Stimulated activated CD4-positive, alpha-beta T cell treated with anti-CD3 and anti-CD28 coated beads, Interleukin-4, amount 100 ng/mL, for 24 hours (primary cell): ENCODE measurements at places on chromosomes 6 and 20.

DNA sequence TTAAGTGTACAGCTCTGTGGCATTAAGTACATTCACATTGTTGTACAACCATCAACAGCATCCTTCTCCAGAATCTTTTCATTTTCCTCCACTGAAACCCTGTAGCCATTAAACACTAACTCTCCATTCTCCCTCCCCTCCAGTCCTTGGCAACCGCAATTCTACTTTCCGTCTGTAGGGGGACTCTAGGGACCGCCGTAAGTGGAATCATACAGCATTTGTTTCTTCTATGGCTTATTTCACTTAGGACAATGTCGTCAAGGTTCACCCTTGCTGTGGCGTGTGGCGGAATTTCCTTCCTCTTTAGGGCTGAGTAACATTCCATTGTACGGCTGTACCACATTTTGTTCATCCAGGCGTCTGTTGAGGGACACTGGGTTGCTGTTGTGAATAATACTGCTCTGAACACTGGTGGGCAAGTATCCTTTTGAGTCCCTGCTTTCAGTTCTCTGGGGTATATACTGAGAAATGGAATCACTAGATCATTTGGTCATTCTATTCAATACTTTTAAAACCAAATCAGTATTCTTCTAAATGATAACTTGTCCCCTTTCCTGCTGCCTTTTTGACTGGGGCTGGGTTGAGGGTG is 50.7 kb downstream of the PPP1R3G start:
- peak; percentile 43 for DNase-seq

DNA sequence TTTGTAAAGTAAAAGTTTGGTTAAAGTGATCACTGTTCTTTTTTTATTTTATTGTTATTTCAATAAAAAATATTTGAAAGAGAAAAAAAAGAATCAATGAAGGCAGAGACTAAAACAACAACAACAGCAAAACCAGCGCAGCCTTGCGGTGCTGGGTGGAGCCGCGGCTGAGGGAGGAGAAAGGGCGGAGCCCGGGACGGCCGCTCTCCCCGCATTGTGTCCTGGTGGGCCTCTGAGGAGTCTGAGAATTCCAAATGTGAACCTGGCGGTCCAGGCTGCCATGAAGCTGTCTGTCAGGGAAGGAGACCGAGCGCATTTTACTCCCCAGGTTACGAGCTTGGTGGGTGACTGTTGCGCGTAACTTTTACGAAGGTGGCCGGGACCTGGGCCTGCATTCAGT is 43.2 kb downstream of the TMEM242 start:
- no peak for DNase-seq

GRCh38 chr6:159594106-159594749 is 98.8 kb downstream of the SOD2 start:
- DNase-seq = no peak

DNA sequence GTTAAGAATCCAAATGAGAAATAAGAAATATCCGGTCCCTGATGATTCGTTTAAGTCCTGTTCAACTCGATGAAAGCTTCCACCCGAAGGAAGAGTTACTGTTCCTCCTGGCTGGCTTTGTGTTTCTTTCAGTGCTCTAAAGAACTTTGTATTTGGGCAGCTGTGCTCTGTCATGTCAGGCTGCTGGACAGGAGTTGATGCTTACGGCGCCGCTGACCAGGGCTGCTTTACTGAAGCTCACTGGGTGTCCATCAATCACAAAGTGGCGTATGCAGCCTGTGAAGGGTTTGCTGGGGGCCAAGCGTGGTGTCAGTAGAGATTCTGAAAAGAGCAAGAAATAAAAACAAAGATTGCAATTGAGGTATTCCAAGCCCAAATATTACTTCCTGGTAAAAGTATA is 21.9 kb downstream of the FAM229B start:
- DNase-seq = no peak

DNA sequence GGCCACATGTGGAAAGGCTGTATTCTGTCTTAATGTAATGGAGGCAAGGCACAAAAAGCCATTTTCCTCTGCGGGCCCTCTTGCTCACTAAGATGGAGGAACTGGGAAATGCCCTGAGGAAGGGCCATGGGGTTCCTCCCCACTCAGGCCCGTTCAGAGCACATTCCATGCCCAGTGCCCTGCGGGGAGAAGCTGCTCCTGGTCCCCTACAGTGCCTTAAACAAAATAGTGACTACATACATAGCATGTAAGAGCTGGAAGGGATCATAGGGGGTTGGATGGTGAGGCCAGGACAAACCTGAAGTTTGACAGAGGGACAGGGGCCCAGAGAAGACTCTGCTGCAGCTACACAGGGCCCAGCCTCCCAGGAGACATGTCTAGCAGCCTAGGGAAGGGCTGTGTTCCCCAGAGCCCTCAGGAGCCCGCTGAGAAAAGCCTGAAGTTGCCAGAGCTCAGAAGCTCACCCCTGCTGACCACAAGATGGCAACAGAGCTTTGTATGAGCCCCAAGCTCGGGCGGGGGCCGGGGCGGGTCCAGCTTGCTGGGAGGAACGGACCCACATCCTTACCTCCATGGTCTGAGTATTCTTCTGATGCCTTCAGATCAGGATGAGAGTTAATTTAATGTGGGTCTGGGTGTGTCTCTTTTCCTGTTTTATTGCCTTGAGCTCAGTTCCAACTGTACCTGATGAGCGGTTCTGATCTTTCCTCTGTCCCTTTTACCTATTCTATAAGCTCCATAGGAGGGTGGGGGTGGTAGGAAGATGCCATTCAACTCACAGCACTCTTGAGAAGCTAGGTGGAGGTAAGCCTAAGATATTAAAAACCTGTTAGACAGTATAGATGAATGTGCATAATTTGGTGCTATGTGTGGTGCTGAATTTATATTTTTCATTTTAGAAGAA is 242.9 kb downstream of the CDC5L start:
- DNase-seq = peak; percentile 45

DNA sequence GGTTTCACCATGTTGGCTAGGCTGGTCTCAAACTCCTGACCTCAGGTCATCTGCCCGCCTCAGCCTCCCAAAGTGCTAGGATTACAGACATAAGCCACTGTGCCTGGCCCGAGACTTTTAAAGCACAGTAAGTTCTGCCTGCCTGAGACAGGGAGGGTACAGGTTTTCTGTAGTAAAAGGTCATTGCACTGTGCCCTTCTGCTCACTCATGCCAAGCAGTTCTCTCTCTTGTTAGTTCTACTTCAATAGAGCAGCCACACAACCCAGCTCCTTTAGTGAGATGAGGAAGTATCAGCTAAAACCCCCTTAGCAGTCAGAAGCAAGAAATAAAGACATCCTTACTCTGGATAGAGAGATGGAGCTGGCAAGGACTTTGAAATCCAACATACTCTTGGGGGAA is 52.4 kb upstream of the ARMH2 start:
- no peak for DNase-seq

GRCh38 chr6:47654255-47654654 is 44.1 kb upstream of the ADGRF4 start:
- DNase-seq = no peak

GRCh38 chr6:10413262-10413849 is 1.5 kb downstream of the TFAP2A start:
- DNase-seq = no peak

DNA sequence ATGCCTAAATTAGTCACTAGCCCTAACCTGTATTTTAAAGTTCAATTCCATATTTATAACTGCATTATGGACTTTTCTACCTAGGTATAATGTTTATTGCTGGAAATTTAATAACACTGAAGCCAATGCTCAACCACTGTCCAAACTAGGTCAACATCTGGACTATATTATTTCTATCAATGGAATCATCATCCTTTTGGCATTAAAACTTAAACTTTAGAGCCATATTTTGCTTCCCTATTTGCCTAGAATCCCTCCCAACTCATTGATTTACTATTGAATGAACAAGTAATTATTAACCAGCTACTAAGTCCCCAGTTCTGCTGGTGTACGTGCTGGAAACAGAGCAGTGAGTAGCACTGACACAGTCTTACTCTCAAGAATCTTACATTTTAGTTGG is 291.7 kb upstream of the SPTLC3 start:
- no peak for DNase-seq

DNA sequence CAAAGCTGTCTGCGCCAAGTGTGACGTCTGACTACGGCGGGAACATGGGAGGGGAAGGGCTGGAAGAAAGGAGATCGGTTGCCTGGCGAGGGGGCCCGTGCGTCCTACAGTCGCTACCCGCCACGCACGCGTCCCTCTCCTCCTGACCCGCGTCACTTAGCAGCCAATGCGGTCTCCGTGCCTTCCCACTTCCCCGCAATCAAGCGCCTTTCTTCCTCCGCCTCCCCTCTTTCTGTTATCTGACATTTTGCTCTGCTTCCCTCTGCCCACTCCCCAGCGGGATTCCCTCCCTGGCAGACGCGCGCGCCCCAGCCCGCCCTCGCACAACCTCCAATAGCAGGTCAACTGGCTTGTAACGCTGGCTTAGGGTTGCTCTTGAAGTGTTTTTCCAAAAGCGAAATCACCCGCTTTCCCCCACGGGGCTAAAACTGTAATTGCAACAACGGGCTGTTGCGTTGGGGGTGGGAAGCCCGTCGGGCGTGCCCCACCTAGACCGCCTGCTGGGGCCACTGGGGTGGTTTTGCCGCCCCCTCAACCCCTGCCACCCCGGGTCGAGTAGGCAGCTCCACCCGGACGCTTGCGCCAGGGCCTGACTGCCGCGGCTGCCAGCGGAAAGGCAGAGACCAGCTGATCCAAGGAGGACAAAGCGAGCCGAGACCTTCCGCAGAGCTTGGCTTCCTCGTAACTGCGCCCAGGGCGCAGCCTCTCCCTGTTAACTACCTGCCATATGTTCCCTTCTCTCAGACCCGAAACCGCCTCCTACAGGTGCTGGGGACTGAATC is 6.2 kb upstream of the SOX4 start:
- DNase-seq = peak; percentile 9

DNA sequence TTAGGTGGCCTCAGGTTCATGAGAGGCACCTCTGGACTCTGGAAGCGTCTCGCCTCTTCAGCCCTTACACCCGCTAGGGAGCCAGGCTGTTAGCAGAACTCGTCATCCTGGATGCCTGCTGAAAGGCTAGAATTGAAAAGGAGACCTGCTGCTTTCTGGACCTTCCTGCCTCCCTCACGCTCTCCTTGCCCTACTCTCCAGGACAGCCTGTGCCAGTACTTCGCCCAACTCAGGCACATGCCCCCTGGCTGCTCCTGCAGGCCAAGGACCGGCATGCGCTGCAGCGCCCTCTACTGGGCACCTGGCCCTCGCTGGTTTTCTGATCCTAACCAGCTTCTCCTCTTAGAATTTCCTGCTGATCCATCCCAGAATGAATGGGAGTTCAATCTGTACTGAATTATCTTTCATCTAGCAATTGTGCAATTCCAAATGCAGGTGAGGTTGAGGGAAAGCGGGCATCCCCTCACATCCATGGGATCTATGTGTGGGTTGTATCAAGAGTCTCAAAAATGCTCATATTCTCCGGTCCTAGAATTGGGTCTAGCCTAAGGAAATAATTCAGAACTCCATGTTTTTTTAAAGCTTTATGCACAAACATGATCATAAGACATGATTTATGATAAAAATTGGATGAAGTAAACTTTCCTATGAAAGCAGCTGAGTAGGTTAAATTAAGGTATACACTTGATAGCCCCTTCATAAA is 78.0 kb downstream of the PTPN1 start:
- DNase-seq = peak; percentile 80

- no peak for DNase-seq
Measured at GRCh38 chr6:54891536-54891935, 45.0 kb downstream of the FAM83B start.

GRCh38 chr6:27149150-27149549 is 98.4 kb upstream of the PRSS16 start:
- no peak for DNase-seq

GRCh38 chr6:159033160-159034049 is 11.4 kb downstream of the TAGAP start:
- DNase-seq = no peak

GRCh38 chr6:138001750-138002349 is 105.4 kb downstream of the PERP start:
- peak; percentile 70 for DNase-seq

- DNase-seq = no peak
Measured at GRCh38 chr6:163231356-163232014, 183.0 kb upstream of the QKI start.

DNA sequence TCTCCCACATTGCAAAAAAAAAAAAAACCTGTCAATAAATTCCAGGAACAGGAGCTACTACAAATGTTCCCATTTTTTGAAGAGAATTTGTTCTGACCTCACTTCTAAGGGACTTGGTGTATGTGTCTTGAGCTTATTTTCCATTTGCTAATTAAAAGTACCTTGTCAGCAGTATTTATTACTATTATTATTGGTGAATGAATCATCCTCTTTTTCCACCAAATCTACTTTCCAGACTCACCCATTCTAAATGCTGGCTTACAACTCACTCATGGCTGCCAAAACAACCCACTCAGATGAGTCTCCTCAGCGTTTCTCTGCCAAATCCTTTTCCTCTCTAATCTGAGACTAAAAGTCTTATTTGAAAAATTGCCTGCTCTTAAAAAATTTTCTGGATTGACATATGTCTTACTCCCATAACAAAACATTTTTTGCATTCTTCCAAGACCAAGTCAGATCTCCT is 33.2 kb upstream of the TASP1 start:
- no peak for DNase-seq

GRCh38 chr6:74451953-74452352 is 753.9 kb downstream of the COL12A1 start:
- DNase-seq = no peak

DNA sequence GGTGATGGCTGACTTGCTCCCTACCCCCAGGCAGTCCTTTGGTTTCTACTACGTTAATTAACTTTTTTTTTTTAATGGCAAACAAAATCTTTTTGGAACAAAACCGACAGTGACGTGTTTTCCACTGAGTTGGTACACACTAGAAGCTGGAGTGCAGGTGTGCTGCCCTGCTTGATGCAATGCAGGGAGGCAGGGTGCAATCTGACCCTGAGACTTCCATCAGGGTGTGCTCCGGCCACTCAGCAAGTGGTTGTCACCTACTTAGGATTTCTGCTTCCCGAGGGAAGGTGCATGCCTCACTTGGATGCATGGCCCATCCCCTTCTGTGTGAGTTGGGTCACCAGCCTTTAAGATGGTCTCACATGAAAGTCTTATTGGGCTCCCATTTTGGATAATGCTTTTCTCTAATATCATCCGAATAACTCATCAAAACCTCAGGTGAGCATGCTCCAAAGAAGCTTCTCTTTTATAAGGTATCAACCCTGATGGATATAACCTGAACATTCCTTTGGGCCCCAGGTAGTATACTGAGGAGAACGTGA is 14.0 kb downstream of the RREB1 start:
- DNase-seq = no peak

- DNase-seq = peak; percentile 85
Measured at GRCh38 chr20:49928411-49929141, 7.6 kb upstream of the RNF114 start.

- no peak for DNase-seq
Measured at GRCh38 chr20:58927490-58928061, 53.5 kb upstream of the NELFCD start.

- DNase-seq = no peak
Measured at GRCh38 chr6:82693094-82693493, 329.5 kb downstream of the TPBG start.

- no peak for DNase-seq
Measured at GRCh38 chr6:168554472-168554871, 113.5 kb downstream of the SMOC2 start.

GRCh38 chr20:13008761-13009681 is at the start of gene SPTLC3:
Gene SPTLC3 (plus strand): TSS chr20:13008972. CDS start chr20:13009268, 296 bp downstream.
- no peak for DNase-seq
